ENCODE measurements at places on chromosomes 1 and 21.

GRCh38 chr1:109993885-109994284 is 9.3 kb downstream of the AHCYL1 start:
- DNase-seq: no peak

DNA sequence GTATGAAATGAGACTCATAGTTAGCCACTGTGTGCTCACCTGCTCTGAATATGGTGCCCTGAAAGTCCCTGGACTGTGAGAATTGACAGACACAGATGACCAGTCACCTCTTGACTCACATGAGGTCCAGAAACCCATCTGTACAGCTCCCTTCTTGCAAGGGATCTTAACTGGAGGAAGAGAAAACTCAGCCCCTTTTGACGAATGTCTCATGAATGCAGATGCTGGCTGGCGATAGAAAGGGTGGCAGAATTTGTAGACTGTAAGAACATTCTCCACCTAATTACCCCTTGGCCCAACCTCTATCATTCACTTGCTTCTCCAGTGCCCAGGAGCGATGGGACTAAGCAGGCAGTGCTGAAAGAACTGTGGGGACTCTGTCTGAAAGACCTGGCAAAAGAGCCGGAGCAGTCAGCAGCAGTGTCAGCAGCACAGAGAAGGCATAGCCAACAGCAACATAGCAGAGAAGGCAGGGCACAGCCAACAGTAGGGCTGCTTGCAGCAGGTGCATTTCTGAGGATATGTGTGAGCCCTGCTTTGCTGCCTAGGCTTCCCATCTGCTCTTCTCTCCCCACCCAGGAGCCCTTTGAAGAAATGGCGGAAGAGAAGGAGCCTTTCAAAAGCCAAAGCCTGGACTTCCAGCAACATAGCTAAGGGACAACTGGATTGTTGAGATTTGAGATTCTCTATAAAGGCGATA is 25.8 kb upstream of the IFNGR2 start:
- DNase-seq: no peak

DNA sequence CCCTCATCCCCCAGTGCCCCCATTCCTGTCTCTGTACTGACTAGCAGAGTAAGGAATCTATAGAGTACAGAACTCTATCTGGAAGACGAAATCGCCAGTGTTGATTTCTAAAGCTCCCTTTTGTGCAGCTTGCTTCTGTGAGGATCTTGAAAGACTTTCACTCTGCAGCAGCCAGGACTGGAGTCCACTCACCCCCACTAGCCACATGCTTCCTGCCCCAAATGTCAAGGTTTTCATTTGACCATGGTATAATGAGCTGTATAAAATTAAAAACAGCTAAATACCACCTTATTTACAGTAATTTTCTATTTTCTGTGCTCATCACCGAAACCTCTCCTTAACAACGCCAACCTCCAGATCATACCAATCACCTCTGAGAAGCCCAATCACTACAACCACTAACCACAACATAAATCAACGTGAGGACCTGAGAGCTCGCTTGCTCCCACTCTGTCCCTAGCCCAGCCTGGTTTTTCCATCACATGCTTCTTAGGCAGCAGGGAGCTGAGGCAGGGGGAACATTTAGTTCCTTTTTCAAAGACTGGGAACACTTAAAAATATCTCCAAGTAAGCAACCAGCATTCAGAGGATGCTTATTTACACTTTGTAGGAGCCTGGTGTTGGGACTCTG is 56.1 kb upstream of the IRF2BP2 start:
- no peak for DNase-seq

GRCh38 chr1:228307218-228308023 is 99.2 kb downstream of the TRIM11 start:
- DNase-seq: no peak

DNA sequence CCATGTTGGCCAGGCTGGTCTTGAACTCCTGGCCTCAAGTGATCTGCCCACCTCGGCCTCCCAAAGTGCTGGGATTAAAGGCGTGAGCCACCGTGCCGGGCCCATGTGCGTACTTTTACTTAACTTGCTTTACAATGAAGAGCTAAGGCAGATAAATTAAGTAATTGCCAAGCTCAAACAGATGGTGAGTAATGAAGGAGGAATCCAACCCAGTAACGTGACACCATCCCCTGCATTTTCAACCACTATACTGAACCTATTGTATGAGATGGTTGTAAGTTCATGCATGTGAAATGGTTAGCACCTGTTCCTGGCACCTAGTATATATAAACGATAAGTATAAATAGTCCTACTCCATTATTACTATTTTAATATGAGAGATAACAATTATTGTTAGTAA is 588.0 kb upstream of the BEND5 start:
- no peak for DNase-seq

DNA sequence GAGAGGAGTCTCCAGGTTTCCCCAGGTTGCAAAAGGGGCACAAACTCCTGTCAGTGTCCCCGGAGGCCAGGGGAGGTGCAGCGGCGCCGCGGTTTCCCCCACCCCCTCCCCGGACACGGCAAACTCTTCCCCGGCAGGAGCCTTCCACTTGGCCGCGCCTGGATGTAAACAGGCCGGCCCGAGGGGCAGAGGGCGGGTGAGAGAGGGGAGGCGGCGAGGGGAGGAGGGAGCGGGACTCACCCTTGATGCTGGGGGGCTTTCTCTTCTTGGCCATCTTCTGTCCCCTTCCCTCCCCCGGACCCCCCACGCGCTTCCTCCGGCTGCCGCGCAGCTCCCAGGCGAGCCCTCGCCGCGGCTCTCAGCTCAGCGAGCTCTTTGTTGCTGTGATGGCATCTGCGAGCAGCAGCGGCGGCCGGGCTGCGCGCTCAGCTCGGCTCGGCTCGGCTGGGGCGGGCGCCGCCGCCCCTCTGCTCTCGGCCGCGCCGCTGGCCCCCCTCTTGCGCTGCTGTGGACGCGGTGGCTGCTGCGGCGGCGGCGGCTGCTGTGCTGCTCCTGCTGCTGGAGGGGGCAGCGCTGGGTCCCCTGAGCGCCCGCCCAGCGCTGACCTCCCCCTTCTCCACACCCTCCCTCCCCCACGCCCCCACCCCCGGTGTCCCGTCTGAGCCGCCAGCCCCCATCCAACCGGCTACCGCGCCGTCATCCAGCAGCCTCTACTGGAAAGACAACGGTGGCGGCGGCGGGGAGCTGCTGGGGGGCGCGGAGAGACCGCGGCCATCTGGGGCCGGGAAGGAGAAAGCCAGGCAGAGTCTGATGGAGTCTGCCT is 4.9 kb upstream of the SLC44A5 start:
- DNase-seq: no peak

DNA sequence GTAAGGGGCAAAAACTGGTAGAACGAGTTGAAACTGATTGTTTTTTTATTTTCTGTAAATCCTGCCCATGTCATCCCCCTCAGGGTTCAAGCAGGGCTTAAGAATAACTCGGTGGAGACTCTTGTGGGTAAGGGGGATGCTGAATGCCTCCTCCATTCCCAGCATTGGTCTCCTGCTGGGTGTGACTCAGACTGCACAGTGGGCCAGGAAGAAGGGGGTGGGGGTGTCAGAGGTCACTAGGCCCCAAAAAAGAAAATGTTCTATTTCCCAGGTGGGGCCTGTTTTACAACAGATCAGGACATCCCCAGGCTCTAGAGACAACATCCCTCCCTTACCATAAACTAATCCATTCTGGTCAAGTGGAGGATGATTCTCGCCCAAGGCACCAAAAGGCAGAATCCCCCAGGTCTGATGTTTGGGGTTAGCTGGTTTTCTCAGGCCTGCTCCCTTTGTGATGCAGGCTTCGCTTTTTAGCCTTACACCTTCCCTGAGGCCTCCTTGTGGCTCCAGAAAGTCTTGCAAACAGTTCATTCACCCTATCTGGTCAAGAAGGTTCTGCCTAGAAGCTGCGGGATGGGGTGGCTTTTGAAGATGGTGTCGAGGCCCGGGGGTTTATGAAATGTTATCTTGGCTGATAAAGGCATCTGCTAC is 10.7 kb upstream of the GRHL3 start:
- DNase-seq: no peak
